Activated CD4-positive, alpha-beta T cell treated with anti-CD3 and anti-CD28 coated beads, Interleukin-2, amount 50 U/mL, for 48 hours (primary cell): ENCODE measurements at places on chromosomes 7 and 10.

- DNase-seq: no peak
Measured at GRCh38 chr7:16755397-16755796, 1.8 kb downstream of the TSPAN13 start.

DNA sequence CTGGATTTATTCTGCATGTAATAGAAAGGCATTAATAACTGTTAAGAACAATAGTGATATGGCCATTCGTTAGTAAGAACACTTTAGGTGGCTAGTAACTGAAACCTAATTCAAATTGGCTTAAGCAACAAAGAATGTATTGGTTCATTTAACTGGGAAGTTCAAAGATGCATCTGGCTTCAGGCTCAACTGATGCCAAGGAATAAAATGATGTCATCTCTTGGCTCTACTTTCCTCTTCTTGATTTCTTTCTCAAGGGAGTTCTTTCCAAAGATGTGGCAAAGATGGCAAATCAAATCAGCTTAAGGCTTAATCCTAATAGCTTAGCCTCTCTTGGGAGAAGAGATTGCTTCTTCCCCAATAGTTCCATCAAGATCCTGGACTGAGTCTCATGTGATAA, 51.6 kb downstream of the PIK3CG start:
- DNase-seq: no peak

GRCh38 chr10:117168729-117169128, 28.6 kb upstream of the KCNK18 start:
- no peak for DNase-seq

DNA sequence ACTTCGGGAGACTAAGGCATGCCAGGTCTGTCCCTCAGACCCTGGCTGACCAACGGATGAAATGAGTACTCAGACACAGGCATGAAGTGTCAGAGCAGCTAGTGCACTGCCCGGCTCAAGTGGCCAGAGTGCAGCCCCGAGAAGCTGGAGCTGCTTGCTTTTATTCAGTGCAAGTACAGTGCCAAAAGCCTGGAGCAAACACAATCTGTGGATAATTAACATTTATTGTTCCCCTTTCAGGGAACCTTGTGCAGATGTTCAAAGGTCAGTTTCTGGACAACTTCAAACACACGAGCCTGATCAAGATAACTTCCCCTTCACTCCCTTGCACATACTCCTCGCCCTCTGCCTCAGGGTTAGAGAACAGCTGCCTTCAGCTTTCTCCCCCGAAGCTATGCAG, 7.9 kb upstream of the ATE1 start:
- DNase-seq: no peak

DNA sequence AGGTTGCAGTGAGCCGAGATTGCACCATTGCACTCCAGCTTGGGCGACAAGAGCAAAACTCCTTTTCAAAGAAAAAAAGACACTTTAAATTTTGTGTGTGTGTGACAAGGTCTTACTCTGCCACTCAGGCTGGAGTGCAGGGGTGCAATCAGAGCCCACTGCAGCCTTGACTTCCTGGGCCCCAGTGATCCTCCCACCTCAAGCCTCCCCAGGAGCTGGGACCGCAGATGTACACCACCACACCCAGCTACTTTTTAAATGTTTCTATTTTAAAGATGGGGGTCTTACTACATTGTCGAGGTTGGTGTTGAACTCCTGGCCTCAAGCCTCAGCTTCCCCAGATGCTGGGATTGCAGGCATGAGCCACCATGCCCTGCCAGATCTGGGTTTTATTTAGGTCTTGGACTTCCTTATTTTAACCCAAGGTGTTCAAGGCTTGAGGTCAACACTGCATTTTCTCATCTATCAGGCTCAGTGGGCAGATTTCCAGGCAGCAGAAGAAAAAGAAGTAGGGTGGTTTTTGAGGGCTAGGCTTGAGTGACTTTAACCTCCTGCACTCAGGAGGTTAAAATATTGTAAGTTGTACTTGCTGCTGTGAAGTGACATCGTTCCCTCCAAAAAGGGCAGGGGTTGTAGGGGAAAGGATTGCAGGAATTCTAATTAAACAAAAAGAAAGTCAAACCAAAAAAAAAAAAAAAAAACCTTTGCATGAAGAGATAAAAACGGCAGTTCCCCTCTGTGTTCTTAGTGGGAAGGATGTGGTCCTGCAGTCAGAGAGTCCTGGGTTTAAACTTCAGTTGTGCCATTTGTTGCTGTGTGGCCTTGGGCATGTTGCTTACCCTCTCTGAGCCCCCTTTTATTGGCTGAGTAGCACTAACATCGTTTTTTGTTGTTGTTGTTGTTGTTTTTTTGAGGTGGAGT, 71.5 kb downstream of the CARD11 start:
- no peak for DNase-seq

DNA sequence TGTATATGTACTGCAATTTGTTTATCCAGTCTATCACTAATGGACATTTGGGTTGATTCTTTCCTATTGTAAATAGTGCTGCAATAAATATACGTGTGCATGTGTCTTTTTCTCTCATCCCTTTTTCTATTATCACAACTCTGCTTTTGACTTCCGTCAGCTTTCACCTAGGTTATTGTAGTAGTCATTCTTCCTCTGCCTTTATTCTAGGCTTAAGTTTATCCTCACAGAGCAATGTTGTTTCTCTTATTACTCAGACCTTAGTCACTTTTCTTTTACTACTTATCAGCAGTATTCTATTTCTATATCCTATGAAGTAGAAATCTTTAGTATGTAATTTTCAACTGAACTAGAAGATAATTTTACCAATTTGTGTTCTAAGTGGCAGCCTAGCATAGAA, 175.3 kb upstream of the SEMA3E start:
- DNase-seq: no peak

GRCh38 chr7:98703916-98704315, 86.8 kb downstream of the NPTX2 start:
- DNase-seq: no peak

GRCh38 chr10:79142064-79142491, 73.3 kb downstream of the ZMIZ1 start:
- no peak for DNase-seq

DNA sequence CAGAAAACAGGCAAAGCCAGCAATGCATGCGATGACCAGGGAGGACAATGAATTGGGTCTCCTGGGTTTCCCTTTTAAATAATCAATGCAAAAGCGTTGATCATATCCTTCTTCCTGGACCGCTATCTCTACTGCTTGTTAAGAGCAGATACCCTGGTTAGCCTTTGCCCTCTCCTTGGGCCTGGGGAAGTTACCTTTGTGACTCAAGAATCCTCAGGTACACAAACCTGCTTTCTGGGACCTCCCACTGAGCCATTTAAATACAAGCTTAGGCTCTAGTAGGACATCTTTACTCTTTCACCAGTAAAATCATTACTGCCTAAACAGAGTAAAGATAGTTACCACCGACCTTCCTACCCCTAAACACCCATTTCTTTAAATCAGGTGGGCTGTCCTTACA, 173.9 kb downstream of the WNT2 start:
- DNase-seq: no peak

DNA sequence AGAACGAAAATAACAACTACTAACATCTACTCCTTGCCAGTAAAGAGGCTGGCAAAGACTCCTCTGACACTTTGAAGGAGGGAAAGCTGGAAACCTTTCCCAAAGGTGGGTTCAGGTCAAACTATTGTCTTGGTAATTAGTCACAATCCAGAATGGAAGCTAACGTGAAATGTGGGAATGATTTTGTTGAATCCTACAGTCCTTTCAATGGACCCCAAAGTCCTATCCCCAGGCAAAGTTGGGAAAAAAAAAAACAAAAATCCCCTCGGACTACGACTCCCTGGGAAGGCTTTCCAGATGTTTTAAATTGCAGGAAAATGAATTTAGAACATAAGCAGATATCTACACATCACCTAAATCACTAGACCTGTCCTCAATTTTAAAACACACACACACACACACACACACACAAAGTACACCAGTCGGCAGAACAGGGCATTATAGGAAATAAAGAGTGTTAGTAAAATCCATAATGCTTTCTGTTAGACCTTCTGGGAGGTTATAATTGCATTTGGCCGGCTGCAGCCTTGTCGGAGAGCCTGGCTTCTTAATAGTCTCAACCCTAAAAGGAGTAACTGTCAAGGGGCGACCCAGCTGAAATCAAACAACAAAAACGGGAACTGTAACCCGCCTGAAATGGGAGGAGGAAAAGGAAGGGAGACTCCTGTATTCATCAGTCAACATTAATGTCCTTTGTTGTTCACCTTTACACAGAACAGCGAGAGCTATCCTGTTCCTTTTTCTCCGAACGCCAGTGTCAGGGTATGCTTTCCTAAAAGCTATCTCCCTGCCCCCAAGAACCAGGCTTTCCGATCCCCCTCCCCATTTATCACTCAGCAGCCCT, 1.5 kb downstream of the DOCK4 start:
- no peak for DNase-seq

DNA sequence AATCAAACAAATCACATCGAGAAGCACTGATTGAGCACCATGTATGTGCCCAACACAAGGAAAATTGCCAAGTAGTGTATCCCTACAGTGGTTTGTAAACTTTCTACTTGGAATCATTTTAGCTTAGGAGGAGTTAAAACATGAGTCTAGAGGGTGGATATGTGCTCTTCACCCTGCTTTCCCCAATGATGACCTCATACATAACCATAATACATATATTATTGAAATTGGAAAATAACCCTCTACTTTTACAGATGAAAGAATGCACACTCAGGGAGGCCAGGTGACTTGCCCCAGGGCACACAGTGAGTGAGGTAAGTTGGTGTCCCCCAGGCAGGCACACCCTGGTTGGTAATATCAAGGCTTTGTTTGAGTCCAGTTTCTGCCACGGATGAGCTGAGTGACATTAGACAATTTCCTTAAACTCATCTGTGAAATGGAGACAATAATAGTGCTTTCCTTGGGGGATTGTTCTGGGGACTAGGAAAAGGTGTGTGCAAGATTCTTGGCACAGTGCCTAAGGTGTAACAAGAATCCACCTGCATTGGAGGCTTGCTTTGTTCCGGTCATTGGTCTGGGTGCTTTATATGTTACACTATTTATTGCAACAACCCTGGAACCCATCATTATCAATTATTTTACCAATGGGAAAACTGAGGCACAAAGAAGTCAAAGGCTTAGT, 50.7 kb downstream of the BPGM start:
- no peak for DNase-seq

GRCh38 chr7:108066486-108066885, 63.5 kb upstream of the LAMB1 start:
- DNase-seq: no peak

- no peak for DNase-seq
Measured at GRCh38 chr7:137025469-137026175, 157.2 kb downstream of the CHRM2 start.

GRCh38 chr10:3040069-3040468, 27.3 kb upstream of the PFKP start:
- no peak for DNase-seq

DNA sequence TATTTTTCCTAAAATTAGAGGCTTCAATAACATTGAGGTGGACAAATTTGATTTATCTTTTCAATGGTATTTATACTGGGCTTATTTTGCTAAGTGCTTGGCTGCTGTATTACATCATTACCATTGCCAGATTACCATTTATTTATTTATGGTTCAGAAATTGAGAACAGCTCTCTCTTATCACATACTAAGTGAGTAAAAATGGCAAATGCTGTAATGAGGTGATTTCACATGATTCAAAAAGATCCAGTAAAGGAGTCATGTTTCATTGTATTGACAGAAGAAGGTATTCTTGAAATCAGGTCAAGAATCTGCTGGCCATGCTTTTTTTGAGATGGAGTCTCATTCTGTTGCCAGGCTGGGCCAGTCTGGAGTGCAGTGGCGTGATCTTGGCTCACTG, 322.6 kb downstream of the KIF20B start:
- DNase-seq: no peak

GRCh38 chr10:113232928-113233511, 283.0 kb downstream of the TCF7L2 start:
- DNase-seq: no peak

- DNase-seq: no peak
Measured at GRCh38 chr10:19620811-19621210, 195.4 kb upstream of the PLXDC2 start.

- DNase-seq: no peak
Measured at GRCh38 chr10:79335470-79336235, 11.6 kb upstream of the PPIF start.

- no peak for DNase-seq
Measured at GRCh38 chr7:47087866-47088265, 494.0 kb downstream of the TNS3 start.

DNA sequence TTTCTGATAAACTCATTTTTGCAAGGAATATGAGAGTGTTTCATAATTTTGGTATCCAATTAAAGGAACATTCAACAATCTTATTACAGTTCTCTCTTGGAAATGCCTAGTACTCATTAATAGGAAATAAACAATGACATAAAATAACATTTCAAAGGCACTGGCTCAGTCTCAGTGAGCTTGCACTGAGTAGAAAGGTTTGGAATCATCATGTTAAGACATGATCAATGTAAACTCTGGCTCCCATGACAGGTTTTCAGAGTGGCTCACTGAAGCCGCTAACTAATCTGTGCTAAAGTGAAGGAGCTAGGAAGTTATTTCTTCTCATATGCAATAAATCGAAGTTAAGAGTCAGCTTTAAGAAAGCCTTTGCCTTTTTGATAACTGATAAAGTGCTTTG, 203.3 kb upstream of the HGF start:
- DNase-seq: no peak

DNA sequence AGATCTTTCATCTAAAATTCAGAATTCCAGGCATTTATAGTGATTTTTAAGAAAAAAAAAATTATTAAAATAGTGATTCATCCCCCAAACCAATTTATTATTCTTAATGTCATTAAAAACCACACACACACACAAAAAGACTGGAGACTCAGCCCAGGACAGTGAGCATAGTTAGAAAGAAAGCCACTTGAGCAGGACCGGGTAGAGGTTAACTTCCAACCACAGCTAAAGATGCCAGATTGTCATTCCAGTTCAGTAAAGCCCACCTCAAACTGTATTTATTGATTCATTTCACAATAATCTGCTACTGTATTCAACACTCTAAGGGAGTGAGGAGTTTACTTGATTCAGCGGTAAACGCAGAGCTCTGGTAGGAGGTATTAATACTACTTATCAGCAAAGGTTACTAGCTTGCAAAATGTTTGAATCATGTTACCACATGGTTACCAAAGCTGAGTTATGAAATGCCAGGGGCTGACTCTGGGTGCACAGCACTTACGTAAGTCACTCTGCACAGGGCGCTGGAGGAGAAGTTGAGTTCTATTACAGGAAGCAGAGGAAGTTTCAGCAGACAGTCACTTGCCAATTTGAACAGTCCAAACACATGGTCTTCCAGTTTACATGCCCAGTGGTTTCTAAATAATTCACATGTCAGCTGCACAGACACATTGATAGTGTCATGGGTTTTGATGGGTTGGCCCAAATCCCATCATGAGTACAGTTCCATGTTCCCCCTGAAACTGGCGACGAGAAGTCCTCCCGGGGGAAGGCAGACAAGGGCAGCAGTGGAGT, 64.6 kb downstream of the KLF6 start:
- DNase-seq: no peak

- no peak for DNase-seq
Measured at GRCh38 chr10:116466715-116467422, 39.2 kb downstream of the PNLIPRP3 start.

- DNase-seq: no peak
Measured at GRCh38 chr10:48271047-48271730, 3.3 kb downstream of the FRMPD2 start.
